ENCODE measurements at places on chromosomes 6 and 20.

DNA sequence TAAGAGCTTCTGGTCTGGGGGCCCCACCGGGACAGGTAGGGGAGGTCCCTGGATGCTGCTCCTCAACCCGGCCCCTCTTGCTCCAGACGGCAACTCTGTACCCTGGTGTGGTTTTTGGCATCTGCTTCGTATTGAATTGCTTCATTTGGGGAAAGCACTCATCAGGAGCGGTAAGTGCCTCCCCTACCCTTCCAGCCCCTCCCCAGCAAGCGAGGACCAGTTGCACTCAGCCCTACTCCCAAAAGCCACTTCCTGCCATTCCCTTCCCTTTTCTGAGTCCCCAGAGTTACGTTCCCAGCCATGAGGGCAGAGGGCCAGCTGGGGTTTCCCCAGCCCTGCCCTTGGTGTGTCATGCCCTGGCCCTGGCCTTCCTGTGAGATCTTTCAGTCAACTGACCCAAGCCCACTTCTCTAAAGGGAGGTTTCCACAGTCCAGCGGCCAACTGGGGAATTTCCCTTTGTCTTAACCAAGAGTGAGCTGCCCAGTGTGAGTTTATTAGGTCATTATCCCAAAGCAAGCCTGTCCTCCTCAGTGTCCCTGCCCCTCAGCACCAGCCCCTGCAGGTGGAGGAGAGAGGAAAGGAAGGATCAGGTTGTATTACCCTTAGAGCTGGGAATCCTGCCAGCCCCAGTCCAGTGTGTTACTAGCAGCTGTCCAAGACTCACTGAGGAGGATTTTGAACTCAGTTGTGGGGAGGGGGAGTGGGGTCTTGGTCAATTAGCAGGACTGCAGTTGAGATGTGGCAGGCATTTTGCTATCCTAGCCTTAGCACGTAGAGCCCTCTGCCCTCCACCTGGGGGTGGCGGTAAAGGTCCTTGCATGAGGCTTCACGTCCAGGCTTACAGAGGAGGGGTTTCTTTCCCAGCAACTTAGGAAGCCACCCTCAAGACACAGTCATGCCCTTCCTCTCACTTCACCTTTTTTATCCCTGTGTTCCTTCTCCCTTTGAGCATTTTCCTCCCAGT, 45.8 kb downstream of the TM9SF4 start:
- DNase-seq = peak; percentile 98

- DNase-seq = no peak
Measured at GRCh38 chr20:62540504-62540903, 64.7 kb upstream of the GATA5 start.

DNA sequence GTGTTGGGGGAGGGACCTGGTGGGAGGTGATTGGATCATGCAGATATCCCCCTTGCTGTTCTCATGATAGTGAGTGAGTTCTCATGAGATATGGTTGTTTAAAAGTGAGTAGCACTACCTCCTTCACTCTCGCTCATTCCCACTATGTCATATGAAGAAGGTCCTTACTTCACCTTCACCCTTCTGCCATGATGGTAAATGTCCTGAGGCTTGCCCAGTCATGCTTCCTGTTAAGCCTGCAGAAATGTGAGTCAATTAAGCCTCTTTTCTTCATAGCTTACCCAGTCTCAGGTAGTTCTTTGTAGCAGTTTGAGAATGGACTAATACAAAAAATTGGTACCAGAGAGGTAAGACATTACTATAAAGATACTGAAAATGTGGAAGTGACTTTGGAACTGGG, 425.9 kb downstream of the HTR1B start:
- DNase-seq = no peak

GRCh38 chr6:28860581-28860980, 63.2 kb downstream of the TRIM27 start:
- DNase-seq = peak; percentile 56

GRCh38 chr6:56106231-56106630, 141.1 kb downstream of the COL21A1 start:
- DNase-seq = no peak

- no peak for DNase-seq
Measured at GRCh38 chr6:29886701-29887100, 55.6 kb upstream of the HLA-A start.

DNA sequence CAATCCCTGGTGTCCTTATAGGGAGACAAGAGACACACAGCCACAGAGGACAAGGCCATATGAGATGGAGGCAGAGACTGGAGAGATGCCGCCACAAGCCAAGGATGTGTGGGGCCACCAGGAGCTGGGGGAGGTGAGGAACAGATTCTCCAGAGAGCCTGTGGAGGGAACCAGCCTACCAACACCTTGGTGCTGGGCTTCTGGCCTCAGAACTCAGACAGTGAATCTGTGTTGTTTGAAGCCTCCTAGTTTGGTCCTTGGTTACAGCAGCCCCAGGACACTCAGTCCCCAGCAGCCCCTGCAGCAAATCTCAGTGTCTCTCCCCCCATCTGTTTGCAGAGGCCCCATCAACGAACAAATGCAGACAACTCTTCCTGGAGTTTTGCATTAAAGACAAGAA, 73.2 kb upstream of the BHLHE23 start:
- no peak for DNase-seq

- no peak for DNase-seq
Measured at GRCh38 chr6:96974516-96974915, 50.0 kb downstream of the KLHL32 start.

GRCh38 chr6:150328744-150329405, 39.9 kb upstream of the IYD start:
- DNase-seq = no peak

- no peak for DNase-seq
Measured at GRCh38 chr6:155117785-155118184, 122.7 kb downstream of the TIAM2 start.

DNA sequence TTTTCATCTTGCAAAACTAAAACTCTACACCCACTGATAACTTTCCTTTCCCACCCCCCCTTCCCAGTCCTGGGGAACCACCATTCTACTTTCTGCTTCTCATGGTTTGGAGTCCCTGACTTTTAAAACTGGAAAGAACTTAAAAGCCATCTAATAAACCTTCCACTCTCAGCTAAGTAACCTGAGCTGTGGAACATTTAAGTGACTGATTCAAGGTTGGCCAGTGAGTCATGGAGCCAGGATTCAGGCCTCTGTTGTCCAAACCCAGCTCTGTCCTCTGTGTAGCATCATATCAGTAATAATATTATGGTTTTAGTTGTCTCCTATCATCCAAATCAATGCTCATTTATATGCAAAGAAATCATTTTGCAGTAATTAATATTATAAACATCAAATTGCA, 176.0 kb upstream of the NT5E start:
- DNase-seq = peak; percentile 6

DNA sequence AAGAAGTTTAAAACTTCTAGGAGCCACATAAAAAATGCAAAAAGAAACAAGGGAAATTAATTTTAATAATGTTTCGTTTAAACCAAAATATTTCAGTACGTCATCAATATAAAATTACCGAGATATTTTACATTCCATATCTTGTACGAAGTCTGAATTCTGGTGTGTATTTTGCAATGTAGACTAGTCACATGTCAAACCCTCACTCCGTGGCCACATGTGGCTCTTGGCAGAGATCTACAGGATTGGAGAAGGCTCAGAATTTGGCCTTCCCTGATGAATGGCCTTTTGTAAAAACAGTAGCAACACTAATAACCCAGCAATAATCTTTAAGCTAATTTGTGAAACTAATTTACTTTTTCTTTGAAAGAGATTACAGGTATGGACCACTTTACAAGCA, 217.1 kb downstream of the PRL start:
- no peak for DNase-seq

DNA sequence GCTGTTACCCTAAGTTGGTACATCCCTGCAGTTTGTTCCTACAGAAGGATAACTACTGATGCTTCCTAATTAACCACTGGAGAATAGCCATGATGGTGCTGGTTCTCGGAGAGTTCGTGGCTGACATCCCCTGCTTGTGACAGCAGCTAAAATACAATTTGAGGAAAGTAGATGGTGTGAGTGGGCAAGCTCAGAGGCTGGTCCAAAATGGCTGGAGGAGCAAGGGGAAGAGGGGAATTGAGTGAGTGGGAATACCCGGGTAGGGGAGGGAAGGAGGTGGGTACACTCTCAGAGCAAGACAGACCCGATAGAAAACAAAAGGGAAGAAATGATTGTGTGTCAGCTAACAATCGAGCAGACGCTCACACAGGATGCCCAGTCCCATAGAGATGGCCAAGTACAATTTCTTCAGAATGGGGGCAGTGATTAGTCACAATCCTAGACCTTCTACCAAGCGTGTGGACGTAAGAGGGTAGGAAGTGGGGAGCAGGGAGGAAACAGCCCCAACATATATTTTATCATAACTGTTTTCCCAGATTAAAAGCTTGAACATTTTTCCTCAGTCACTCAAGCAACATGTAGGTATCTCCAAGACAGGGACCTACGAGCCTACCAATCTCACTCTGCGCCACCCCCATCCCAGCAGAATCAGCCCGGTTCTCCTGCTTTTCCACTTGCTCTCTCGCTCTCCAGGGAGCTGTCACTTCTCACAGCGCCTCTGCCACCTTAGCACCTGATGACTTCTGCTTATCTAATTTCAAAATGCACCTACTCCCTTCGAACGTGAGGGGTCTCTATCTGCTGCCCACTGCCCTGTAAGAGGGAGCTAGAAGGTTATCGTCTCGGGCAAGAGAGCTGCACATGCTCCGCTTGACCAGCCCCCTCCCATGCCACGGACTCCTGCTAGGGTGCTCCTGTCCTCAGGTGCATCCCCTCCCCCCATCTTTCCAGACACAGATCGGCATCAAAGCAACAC, 26.2 kb downstream of the RIPOR2 start:
- no peak for DNase-seq

DNA sequence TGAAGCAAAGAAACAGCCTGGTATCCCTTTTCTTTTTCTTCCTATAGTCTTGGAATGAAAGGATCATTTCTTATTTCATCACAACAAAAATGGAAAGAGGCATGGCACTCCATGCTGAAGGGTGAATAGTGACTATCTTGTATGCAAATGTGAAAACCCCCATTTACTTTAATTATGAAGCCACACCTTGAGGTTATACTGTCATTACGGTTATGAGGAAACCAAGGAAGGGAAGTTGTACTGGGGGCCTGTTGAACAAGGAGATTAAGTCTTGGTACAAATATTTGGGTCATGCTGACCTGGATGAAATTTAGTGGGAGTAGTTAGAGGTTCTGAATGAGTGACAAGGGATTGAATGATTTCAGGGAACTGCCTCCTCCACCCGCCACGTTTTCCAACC, 8.7 kb upstream of the STXBP5 start:
- no peak for DNase-seq

GRCh38 chr6:30219244-30219643, 6.0 kb upstream of the TRIM26 start:
- peak; percentile 77 for DNase-seq

DNA sequence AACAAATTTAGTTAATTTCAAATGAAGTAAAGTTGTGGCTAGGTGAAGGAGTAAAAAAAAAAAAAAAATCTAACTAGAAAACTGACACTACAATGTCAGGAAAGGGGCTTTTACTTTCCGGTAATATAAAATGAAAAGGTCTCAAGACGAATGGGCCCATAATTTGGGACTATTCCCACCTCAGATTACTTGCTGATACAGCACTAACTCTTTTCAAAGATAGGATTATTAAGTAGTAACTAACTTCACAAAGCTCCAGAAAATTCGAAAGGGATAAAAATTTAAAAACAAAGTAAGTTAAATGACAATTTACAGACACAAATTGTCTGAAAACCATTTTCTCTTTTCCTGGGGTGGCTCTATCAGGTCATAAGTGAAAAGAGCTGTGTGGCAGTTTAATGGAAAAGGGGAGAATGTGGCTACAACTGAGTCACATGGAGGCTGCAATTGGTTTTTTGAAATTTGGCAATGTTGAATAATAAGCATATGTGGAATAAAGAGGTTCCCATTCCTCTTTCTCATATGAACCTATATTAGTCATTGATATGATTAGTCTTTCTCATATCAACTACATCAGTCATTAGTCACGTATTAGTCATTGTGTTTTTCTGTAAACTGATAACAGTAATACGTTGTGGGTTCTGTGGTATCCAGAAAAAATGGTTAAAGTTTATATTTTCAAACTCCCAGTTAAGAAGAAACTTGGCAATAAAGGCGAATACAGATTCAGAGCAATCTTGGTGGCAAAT, 78.0 kb downstream of the RWDD2A start:
- DNase-seq = peak; percentile 91

DNA sequence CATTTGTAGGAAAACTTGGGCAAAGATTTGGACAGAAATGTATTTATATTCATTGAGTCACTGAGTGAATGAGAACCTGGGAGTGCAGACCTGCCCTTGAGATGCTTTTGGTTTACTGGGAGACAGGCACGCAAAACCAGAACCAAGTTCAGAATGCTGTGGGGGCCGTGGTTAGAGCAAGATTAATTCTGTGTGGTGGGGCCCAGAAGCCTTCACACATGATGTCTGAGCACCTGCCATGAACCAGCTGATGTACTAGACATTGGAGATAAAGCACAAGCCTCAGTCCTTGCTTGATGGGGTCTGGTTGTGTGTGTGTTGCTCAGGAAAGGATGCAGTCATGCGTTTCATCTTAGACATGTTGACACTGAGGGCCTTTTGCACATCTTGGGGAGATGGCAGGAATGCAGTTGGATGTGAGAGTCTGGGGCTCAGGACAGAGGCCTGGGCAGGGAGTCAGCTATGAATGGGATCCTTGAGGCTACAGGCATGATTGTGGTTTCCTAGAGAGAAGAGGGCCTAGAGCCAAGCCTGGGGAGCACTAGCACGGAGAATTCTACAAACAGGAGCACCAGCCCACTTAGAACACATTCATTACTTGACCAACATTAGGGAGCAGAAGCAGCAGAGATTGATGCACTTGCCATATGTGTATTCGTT, 114.3 kb upstream of the TMEM181 start:
- DNase-seq = peak; percentile 20

All from M059J (cell line).